ENCODE measurements at places on chromosomes 5 and 9.

DNA sequence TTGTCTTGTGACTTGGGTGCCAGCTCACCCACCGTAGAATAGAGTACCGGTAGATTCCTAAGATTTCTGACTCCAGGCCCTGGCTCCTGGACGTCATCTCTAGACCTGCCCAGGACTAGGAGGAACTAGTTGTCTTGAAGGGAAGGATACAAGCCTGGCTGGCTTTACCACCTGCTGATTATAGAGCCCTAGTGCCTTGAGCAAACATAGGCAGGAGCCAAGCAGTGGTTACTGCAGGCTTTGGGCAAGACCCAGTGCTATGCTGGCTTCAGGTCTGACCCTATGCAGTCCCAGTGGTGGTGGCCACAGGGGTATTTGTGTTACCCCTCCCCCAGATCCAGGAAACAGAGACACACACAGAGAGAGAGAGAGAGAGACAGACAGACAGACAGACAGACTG is 606.2 kb downstream of the PDE4D start:
- no peak overlapping the region for H3K27ac ChIP-seq
- no peaks in the 10 kb centered on the region for H3K4me1 ChIP-seq
- no peak overlapping the region for H3K4me3 ChIP-seq

DNA sequence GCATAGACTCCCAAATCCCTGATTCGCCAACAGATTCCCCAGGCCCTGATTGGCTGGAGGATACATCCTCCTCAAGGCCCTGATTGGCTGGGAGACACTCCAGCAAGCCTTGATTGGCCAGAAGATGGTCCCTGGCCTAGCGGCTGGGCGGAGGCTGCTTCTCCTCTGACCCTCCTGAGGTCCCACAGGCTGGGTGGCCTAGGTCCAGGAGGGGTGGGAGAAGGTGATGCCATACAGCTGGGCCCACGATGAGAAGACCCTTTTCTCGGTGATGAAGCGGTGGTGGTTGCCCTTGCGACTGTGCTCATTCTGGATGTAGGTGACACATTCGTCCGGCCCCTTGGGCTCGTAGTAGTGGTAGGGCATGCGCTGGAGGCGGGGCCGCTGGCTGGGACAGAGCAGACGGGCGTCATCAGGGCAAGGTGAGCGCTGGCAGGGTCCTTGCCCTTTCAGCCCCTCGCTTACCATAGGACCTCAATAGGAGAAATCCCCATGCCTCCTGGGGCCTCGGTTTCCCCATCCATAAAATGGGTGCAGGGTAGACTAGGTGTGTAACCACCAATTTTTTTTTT is 9.0 kb upstream of the AK1 start:
- peaks cover 19% of the 10 kb centered on the region for H3K4me1 ChIP-seq
- DNase-seq = no peak

- no peak for DNase-seq
- H3K27me3 ChIP-seq = no peaks in the 10 kb centered on the region
- peaks cover 31% of the 10 kb centered on the region for H3K4me1 ChIP-seq
- no peak overlapping the region for H3K4me3 ChIP-seq
These were observed 333.5 kb upstream of the ACTBL2 start for GRCh38 chr5:57816108-57816507.

GRCh38 chr5:99900302-99900852 is 634.8 kb upstream of the FAM174A start:
- H3K36me3 ChIP-seq = no peaks in the 10 kb centered on the region
- no peak overlapping the region for H3K27ac ChIP-seq
- H3K4me1 ChIP-seq = no peaks in the 10 kb centered on the region
- no peaks in the 10 kb centered on the region for H3K27me3 ChIP-seq
- no peak for DNase-seq

- no peaks in the 10 kb centered on the region for H3K4me1 ChIP-seq
- DNase-seq = no peak
- H3K4me3 ChIP-seq = no peak overlapping the region
- H3K27ac ChIP-seq = no peak overlapping the region
- no peaks in the 10 kb centered on the region for H3K27me3 ChIP-seq
These were observed 7.6 kb downstream of the PTGES start for GRCh38 chr9:129745200-129745599.

GRCh38 chr5:133663397-133664054 is 51.2 kb upstream of the FSTL4 start:
- no peak overlapping the region for H3K4me3 ChIP-seq
- peaks cover 3% of the 10 kb centered on the region for H3K27me3 ChIP-seq
- no peaks in the 10 kb centered on the region for H3K4me1 ChIP-seq
- no peaks in the 10 kb centered on the region for H3K36me3 ChIP-seq
- DNase-seq = no peak

Measured in immature natural killer cell (primary cell).